ENCODE measurements at places on chromosomes 4 and X.

DNA sequence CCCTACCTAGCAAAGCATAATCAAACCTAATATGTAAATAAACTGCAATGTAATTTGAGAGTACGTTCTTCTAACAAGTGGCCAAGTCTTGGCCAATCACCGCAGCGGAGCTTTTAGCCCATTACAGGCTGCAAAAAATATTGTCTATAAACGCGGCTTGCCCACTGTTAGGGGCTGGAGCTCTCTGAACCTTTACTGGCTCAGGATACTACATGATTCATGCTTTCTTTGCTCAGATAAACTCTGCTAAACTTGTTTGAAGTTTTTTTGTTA lies 990 bp upstream of the HADH start:
- DNase-seq = no peak

DNA sequence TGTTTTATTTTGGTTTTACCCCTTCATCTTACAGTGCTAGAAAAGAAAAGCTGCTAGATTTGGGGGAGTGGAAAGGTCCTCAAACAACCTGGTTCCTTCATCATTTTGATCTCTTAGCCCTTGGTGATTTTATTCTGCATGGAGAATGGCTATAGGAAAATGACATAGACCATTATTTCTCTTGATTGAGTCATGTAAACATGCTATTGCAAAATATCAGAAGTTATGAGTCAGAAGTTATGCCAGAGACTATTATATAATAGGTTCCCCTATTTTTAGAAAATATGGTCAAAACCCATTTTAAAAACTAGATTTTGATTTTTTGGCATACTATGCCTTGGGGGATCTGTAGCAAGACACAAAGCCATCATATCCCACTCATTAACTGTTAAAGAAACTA lies 83.7 kb upstream of the FAM9C start:
- DNase-seq = no peak

DNA sequence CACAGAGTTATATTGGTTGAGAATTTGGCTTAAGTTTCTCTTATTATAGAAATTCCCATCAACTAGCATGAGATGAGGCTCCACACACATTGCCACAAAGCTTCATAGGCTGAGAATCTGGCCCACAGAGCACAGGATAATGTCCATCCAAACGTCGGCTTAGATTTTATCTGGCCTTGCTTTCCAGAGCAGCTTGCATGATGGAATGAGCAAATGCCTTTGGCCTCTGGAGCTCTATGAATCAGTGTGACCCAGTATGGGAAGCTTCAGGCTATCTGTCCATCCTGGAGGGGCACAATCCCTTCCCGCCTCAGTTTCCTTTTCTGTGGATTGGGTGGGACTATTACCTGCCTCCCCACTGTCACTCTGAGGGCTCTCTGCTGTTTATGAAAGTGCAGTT lies 131.5 kb upstream of the NDP start:
- no peak for DNase-seq

DNA sequence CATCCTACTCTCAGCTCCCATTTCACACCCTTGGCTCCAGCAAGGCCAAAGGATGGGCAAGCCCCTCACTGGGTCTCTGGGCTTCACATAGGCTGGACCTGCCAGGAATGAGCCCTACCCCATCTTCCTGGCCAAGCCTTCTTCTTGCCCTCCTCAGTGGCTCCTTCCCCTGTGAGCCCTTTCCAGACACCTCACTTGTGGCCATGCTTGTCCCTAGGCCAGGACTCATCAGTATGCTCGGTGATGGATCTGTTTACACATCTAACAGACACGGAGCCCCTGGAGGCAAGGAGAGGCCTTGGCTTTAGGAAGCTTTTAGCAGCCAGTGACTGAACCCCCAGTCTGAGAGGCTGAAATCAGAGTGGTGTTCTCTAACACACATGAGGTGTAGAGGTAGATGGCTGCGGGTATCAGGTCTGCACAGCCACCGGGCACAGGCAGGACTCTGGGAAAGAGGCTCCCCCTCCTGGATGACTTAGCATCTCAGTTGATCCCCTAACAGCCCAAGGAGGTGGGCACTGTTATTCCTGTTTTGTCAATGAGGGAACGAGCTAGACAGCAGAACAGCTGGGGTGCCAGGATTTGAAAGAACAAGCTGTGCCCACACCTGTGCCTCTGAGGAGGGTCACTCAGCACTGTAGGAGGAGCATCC lies 44.8 kb downstream of the PPP2R2C start:
- no peak for DNase-seq
